Upper lobe of left lung (tissue), 6 donors: ENCODE measurements at places on chromosomes 13 and 19. TPM values are rescaled to one million over a fixed set of nuclear protein-coding genes. Genes with fewer than 3 reads are reported as not detected.

DNA sequence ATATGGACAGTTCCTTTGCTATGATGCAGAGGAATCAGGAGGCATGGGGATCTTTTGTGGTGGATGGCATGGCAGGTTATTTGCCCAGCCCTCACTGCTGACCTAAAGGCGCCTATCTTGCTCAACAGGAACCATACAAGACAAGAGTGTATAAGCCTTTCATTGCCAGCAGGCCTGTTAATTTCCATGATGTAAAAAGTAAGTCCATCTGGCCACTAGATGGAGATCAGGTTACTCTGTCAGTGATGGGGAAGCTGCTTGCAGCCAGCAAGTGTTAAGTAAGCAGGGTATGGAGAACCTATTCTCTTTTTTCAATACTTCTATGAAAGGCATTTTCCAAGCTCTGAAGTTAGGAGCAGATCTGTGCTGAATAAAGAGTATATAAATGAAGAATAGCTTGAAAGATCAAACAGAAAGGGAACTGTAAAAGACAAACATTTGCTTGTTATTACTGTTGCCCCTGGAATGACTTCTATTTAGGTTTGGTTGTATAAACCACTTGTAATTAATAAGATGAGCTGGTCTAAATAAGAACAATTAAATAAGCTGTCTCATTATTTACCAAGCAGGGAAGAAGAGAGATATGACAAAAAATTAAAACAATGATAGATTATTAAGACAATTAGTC lies 210.9 kb downstream of the RGCC start:
- no peaks in the 10 kb centered on the region for H3K4me1 ChIP-seq
- H3K27me3 ChIP-seq = no peaks in the 10 kb centered on the region
- no peak overlapping the region for H3K4me3 ChIP-seq

- H3K27me3 ChIP-seq = no peaks in the 10 kb centered on the region
- H3K4me3 ChIP-seq = no peak overlapping the region
- H3K4me1 ChIP-seq = peaks cover 6% of the 10 kb centered on the region
These were observed 231.2 kb downstream of the NHLRC3 start for GRCh38 chr13:39269411-39269810.

DNA sequence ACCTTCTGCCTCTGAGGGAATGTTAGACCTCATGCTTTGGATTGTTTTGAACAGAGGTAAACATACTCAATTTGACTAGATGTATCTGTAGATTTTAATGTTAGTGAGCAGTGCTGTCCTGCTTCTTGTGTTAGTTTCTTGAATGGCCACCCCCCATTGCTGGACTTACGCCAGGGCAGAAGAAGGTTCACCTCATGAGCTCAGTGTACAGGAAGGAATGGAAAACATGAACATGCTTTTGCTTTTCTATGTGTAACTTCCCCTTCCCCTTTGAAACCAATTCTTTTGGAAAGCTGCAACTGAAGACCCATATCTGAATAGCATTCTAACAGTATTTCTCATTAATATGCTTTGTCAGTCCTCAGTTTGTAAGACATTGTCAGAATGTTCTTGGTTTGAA lies 32.3 kb downstream of the WASF3 start:
- H3K4me3 ChIP-seq = no peak overlapping the region
- no peaks in the 10 kb centered on the region for H3K36me3 ChIP-seq
- H3K27me3 ChIP-seq = no peaks in the 10 kb centered on the region
- DNase-seq = no peak

DNA sequence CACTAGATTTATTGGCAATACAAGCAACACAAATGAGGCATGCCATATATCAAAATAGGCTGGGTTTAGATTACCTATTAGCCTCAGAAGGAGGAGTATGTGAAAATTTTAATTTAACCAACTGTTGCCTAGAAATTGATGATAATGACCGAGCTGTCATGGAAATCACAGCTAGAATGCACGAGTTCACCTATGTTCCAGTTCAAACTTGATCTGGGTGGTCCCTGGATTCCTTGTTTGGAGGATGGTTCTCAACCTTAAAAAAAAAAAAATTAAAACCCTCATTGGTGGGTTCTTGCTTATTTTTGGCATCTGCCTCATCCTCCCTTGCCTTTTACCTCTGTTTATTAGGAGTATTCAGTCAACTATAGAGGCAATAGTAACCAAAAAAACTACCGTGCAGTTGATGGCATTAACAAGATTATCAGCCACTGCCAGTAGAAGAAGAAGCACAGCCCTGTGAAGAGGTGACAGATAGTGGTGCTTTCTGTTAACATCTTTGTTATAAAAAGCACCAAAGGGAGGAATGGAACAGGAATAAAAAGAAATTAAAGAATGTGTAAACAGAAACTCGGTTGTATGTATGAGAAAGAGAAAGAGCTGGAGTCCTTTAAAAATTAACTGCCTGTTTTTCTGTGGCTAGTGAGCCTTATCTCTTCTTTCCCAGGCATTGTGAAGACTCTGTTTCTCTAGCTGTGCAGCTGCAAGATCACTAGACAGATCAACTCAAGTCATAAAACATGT lies 106.4 kb downstream of the ZNF429 start:
- no peaks in the 10 kb centered on the region for H3K4me1 ChIP-seq
- H3K27ac ChIP-seq = no peak overlapping the region
- H3K36me3 ChIP-seq = no peaks in the 10 kb centered on the region
- H3K4me3 ChIP-seq = no peak overlapping the region

- DNase-seq = no peak
- H3K4me3 ChIP-seq = no peak overlapping the region
- no peaks in the 10 kb centered on the region for H3K27me3 ChIP-seq
- H3K36me3 ChIP-seq = no peaks in the 10 kb centered on the region
- H3K27ac ChIP-seq = no peak overlapping the region
These were observed 692.6 kb downstream of the PCDH17 start for GRCh38 chr13:58324161-58324560.

DNA sequence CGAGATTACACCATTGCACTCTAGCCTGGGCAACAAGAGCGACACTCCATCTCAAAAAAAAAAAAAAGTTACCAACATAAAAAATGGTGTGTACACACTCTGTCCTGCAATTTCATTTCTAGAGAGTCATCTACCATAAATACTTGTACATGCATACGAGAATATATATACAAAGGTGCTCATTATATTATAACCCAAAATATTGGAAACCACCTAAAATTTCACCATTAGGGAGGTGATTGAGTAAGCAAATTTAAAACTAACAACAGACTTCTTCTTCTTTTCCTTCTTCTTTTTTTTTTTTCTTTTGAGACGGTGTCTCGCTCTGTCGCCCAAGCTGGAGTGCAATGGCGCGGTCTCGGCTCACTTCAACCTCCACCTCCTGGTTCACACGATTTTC lies 7.4 kb upstream of the C5AR1 start:
- no peaks in the 10 kb centered on the region for H3K36me3 ChIP-seq
- H3K27me3 ChIP-seq = no peaks in the 10 kb centered on the region
- H3K4me3 ChIP-seq = no peak overlapping the region
- H3K27ac ChIP-seq = no peak overlapping the region

GRCh38 chr13:112582263-112582662 lies 5.7 kb downstream of the TUBGCP3 start:
- DNase-seq = no peak
- H3K4me1 ChIP-seq = peaks cover 10% of the 10 kb centered on the region
- no peaks in the 10 kb centered on the region for H3K36me3 ChIP-seq
- no peak overlapping the region for H3K4me3 ChIP-seq
- no peak overlapping the region for H3K27ac ChIP-seq

GRCh38 chr19:58330458-58330857 lies 3.7 kb downstream of the ZSCAN22 start:
- no peaks in the 10 kb centered on the region for H3K36me3 ChIP-seq
- H3K4me3 ChIP-seq = no peak overlapping the region
- H3K27ac ChIP-seq = no peak overlapping the region
- DNase-seq = no peak

The GPALPP1 gene
- total RNA-seq = 16.7 TPM

The ACP7 gene
- not detected for total RNA-seq

The LRRC4B gene
- 1.0 TPM for total RNA-seq

The ANGPTL8 gene
- total RNA-seq = 5.2 TPM

The IRGC gene
- not detected for total RNA-seq
